ENCODE measurements at places on chromosomes 3 and 15.

- DNase-seq, result no peak
These were observed 4.1 kb upstream of the NAALADL2 start for GRCh38 chr3:174854987-174855386.

DNA sequence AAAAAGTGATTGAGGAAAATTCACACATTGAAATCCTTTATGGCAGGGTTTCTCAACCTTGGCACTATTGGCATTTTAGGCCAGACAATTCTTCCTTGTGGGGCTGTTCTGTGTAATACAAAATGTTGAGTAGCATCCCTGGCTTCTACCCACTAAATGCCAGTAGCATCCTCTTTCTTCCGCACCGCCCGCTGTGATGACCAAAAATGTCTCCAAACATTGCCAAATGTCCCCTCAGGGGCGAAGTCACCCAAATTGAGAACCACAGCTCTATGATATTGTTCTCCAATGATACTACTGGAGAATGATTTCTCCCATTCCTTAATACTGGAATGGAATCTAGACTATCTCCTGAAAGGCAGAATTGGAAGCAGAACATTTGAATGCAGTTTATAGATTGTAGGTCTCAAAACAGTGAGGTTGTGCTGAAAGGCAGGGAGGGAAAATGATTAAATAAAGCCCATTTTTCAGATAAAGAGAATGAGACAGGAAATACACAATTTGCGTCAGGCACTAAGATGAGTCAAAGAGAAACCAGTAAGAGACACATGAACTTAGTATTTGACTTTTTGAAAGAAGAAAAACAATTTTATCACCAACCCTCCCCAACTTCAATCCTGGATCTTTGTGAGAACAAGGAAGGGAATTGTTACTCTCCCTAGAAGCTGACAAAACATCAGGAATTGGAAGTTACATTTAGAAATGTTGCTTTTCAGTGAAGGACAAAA, 101.6 kb upstream of the TNIK start:
- no peak for DNase-seq

DNA sequence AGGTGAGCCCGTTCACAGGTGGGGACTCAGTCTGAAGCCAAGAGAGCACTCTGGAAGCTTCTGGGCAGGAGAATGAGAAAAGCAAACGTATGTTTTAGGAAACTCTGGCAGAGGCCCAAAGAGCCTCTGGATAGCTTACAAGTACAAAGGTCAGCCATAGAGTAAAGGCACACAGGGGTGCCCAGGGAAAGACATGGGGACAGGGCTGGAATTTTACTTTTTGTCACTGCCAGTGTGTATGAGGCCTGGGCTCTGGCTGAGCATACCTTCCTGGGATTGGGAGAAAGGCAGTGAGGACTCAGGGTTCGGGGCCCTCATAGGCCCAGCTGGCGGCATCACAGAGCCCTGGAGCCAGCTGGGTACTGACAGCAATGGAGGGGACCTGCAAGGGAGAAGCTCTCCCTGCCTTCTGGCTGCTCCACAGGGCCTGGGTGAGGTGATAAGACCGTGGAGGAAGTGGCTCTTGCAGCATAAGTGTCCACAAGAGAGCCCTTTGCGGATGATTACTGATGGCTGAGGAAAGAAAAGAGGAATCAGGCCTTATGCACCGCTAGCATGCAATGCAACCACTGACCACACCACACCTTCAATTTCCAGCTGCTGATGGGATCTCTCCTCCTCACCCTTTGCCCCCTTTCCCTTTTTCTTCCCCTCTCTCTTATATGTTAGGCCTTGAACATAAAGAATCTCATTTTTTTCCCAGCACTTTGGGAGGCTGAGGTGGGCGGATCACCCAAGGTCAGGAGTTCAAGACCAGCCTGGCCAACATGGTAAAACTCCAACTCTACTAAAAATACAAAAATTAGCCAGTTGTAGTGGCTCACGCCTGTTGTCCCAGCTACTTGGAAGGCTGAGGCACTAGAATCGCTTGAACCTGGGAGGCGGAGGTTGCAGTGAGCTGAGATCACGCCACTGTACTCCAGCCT, 25.1 kb upstream of the BCL2L10 start:
- DNase-seq, result no peak

GRCh38 chr3:14169435-14169834, 9.0 kb downstream of the XPC start:
- no peak for DNase-seq

DNA sequence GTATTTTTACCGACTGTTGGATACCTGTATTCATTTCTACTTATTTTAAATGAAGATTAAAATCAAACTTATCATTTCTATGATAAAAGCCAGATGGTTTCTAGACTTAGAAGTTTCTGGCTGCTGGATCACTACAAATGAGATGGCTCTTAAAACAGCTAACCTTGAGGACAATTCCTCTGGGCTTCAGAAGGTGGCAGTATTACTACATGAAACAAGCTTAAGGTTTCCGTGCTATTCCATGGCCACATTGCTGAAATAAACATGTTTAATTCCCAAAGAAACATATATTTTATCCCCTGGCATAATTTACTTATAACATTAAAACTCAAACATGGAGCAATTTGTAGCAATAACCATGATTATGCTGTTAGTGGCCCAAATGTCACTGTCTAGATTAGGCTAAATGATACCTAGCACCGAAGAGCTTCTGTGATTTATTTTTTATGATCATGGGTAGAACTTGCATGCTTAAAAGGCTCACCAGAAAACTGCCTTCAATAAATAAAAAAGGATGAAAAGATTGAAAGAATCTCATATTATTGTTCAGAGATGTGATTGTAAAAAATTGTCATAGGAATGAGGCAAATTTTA, 204.0 kb upstream of the NANOGP8 start:
- no peak for DNase-seq

GRCh38 chr3:186520431-186520830, 23.7 kb downstream of the CRYGS start:
- DNase-seq, result no peak

All from suprapubic skin (tissue), 4 donors.